ENCODE measurements at places on chromosomes 6 and 20.

DNA sequence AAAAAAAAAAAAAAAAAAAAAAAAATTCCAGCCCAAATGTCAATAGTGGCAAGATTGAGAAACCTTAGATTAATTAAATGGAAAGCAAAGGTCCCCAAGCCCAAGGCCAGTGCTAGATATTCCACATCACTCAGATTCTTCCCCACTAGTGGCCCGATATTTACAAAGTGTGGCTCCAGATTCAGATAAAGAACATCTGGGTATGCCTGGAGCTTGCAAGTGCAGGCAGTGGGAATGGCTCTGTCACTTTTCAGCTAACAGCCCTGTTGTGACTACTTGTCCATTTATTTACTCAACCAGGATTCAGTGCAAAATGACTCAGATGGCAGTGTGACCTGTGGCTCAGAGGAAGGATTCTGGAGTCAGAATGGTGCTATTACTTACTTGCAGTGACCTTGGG is 8.2 kb upstream of the KCNB1 start:
- DNase-seq = no peak

- no peak for DNase-seq
Measured at GRCh38 chr6:92762443-92763273, 656.7 kb downstream of the EPHA7 start.

- DNase-seq = peak; percentile 54
Measured at GRCh38 chr20:44651684-44652423, at the start of gene ADA. Gene ADA, minus strand, starts transcription at chr20:44651699. Its CDS starts 92 bp downstream, at chr20:44651607.

- no peak for DNase-seq
Measured at GRCh38 chr6:144087789-144088426, 7.5 kb downstream of the SF3B5 start.

DNA sequence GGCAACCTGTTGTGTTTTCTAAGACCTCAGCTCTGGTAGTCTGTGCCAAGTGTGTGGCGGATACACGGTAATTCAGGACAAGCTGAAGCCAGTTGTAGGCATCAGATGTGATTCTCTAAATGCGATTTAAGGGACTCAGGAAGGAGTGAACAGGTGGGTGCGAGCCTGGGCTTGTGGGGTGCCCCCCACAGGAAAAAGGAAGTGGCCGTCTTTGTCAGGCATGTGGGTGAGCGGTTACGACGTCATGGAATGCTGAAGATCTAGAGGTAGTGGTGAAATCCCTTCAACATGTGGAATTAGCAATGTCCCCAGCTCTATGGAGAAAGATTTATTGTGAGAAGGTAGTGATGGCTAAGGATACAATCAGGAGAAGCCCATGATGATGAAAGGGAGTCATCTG is 95.1 kb upstream of the EXOC2 start:
- peak; percentile 7 for DNase-seq

- no peak for DNase-seq
Measured at GRCh38 chr6:3438190-3439167, 18.4 kb downstream of the SLC22A23 start.

- no peak for DNase-seq
Measured at GRCh38 chr6:4664117-4664626, 112.0 kb upstream of the CDYL start.

DNA sequence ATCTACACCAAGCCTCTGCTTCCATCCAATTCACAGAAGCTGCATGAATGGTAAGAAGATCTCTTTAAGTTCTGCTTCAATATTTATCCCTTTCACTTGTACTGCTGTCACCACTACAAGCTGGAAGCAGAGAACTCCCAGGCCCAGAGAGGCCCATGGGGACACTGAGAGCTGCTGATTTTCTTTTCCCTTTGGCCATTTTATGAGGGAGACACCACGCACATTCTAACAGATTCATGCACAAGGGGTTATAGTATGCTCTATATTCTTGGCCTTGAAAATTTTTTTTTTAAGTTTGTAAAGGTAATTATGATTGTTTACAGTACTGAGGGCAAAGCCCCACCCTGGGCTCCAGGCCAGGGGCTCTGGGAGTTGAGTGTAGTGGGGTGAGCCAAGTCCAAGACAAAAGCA is 88.4 kb downstream of the MYB start:
- no peak for DNase-seq

DNA sequence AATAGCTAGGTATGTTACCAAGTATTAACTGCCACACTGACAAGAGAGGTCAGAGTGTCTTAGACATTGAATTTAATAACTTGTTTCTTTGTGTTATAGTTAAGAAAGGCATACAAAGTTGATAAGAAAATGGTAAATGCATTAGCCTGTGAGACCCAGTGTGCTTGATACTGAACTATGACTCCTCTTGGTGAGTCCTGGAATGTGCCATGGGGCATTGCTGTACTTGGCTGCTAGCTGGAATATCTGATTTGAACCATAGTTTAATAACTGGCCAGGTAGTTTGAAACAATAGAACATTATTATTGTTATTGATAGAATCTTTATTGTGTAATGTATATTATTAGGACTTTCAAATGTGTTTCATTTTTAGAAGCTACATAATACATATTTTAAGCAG is 70.0 kb downstream of the ZFAND3 start:
- no peak for DNase-seq

DNA sequence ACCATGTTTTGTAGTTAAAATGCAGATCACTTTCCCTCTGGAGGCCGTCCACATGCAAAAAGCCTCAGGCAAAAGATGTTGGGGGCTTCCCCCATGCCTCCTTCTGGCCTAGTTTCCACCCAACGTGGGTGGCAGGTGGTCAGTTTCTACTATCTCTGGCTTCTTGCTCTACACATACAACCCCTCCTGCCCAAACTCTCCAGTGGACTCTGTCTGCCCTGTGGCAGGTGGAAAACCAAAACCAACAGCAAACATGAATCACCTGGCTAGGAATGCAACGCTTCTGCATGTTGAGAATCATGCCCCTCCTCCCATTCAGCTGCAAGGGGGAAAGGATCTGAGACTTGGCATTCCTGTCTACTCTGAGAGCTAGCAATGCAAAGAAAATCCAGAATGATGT is 94.8 kb downstream of the MBOAT1 start:
- DNase-seq = no peak

DNA sequence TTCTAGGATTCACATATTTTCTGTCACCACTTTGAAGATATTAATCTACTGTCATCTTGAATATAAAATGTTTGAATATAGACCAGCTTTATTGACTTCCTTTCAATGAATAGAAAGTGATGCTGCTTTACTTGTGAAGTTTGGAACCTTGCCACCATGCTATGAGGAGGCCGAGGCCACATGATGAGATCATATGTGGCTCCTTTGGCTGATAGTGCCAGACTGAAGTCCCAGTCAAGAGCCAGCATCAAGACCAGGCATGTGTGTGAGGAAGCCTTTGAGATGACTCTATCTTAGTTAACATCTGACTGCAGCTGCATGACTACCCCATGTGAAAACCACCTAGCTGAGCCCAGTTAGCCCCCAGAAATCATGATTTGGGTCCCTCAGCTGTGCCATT is 169.5 kb downstream of the OTOR start:
- no peak for DNase-seq

DNA sequence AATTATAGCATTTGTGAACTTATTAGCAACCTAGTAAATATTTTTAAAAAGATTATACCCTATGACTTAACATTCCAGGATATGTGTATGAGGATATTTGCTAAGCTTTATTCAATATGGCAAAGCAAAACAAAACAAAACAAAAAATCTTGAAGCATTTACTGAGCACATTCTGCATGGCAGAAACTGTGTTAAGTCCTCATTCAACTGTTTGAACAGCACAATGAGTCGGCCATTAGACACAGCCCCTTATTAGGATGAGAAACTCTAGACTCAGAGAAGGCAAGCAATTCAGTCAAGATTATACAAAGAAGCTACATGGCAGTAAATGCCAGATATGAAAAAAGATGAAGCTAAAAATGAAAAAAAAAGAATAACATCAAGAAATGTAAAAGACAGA is 70.1 kb upstream of the IYD start:
- DNase-seq = no peak

DNA sequence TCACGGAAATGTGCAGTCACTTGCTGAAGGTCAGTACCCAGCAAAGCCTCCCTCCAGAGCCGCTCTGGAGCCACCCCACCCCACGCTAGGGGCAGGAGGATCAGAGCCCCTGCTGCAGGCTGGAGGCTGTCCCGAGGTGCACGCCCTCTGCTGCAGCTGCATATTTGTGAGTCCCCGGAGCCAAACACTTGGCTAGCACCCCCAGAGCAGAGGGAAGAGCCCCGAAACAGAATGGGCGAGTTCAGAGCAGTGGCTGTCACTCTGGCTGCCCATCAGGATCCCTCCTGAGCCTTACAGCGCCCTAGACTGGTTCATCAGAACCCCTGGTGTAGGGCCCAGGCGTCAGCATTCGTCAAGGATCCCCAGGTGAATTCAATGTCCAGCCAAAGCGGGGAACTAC is 9.5 kb upstream of the TULP1 start:
- no peak for DNase-seq

DNA sequence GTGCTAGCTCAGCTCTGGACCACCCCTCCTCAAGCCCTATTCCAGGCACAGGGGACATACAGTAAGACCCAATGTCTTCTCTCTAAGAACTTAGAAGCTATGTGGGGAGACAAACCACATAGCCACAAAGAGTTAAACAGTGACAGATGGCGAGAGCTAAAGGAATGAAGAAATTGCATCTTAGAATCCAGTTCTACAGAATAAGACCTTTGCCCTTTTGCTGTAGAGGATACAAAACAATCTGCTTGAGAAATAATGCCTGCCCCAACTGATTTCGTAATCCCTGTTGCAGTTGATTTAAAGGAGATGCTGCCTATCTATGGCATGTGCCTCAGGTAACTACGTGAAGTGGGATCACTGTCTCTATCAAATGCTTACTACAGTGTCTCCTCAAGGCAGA is 31.2 kb downstream of the TNFRSF21 start:
- DNase-seq = no peak

DNA sequence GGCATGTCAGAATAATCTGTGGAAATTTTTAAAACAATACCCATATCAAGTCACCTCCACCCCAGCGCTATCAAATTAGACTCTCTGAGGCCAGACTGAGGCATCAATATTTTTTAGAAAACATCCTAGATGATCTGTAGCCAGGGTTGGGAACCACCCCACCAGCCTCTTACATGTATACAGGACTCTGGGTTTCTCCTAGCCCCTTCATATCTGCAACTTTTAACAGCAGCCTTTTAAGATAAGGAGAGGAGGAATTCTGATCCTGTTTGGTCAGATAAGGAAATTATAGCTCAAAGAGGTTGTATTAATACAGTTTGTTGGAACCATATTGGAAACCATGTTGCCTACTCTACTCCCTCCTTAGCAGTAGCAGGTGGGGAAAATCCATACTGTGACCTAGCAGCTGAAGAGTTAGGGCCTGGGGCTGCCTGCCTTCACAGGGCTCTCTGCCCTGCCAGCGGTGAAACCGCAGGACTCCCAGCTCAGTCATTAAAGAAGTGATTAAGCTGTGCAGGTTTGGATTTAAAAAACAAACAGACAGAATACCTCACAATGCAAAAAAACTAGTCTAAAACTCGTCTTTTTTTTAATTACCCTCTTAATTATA is 30.0 kb downstream of the BRPF3 start:
- no peak for DNase-seq

GRCh38 chr6:150622476-150622875 is 22.8 kb downstream of the PLEKHG1 start:
- DNase-seq = no peak

- no peak for DNase-seq
Measured at GRCh38 chr6:42460883-42461282, 9.2 kb upstream of the TRERF1 start.

- DNase-seq = no peak
Measured at GRCh38 chr6:56518995-56519767, 123.5 kb downstream of the DST start.

DNA sequence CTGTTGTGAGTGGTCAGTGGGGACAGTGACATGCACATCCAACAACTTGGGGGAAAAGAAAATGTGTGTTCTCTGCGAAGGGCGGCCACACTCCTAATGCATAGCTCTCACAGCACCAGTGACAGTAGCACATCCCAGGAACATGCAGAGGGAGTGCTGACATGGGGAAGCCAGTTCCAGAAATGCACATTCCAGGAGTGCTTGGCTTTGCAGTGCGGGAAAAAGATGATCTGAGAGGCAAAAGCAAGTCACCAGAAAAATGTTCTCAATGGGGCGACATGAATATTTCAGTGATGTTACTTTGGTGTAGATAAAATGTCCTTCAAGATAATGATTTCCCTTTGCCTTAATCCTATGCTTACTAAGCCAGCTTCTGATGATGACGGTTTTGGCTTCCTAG is 42.9 kb upstream of the PDE10A start:
- no peak for DNase-seq

DNA sequence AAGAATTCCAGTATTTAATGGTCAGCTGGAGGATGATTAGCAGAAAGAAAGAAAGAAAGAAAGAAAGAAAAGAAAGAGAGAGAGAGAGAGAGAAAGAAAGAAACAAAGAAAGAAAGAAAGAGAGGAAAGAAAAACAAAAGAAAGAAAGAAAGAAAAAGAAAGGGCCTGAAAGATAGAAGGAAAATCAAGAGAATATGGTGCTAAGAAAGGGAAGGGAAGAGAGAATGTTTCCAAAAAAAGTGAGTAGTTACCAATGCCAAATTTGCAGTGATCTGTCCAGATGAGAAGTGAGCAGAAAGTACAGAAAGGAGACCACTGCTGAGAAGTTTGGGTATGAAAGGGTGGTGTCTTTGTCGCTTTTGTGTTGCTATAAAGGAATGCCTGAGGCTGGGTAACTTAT is 26.6 kb downstream of the SLC17A4 start:
- no peak for DNase-seq
